ENCODE measurements at places on chromosomes 2 and 18.

- no peak for DNase-seq
Measured at GRCh38 chr2:12081481-12082210, 335.2 kb downstream of the LPIN1 start.

DNA sequence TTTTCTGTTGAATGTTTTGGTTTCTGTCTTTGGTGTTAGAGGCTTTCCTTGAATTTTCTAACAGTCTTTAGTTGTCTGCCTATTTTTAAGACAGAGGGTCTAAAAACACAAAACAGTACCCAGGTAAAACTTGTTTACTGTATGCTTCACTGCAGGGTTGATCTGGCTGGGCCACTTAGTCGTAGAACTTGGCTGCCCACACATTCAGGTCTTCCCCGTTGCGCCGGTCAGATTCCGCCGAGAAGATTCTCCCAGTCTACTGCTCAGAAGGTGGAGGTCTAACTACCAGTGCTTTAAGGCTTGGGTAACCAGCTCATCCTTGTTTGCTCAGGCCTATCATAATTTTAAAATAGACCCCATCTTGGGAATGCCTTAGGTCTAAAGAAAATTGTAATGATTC, 24.6 kb upstream of the DNAH6 start:
- no peak for DNase-seq

GRCh38 chr2:238128061-238128440, 10.4 kb upstream of the KLHL30 start:
- DNase-seq: no peak

DNA sequence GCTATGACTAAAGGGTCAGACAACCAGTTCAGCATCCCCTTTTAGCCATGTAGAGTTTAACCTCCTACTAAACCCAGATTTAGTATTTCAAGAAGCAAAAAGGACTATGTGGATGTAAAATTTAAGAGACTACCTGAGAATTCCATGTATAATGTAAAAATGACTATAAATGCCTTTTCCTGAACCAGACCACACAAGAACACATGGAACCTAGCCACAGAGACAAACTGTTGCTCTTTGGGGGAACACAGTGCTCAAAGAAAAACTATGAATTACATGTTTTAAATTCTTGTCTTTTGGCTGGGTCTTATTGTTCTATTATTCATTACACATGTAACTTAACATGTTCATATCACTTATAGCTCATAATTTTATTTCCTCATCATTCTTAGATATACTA, 192.8 kb downstream of the DNER start:
- DNase-seq: no peak

DNA sequence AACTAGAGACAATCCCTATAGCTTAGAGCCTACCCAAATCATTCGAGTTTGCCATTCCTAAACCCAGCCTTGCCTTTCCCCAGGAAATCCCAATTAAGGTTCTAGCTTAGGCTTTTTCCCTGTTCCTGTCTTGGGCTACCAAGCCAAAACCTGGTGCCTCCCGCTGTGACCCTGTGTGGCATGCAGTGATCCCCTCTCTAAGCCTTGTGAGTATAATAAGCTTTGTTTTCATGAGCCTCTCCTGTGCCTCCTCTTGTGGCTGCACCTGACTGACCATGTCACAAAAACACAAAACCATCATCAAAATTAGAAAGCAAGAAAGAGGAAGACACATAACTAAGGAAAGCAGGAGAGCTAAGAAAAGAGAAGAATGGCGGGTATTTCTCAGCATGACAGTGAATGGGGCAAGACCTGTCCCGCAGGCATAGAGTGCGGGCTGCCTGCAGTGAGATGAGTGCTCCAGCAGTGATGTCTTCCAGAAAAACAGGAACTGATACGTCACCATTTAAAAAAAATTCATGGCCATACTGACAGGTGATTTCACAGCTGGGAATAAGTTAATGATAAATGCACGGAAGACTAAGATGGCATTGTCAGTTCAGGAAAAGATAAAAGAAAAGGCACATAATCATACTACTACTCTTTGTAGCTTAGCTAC, 9.2 kb upstream of the PAIP2B start:
- DNase-seq: peak; percentile 25

- DNase-seq: no peak
Measured at GRCh38 chr2:156540706-156541105, 104.5 kb downstream of the GPD2 start.

GRCh38 chr2:196651387-196652094, 12.0 kb downstream of the CCDC150 start:
- DNase-seq: no peak

- no peak for DNase-seq
Measured at GRCh38 chr2:12835733-12836132, 119.0 kb downstream of the TRIB2 start.

DNA sequence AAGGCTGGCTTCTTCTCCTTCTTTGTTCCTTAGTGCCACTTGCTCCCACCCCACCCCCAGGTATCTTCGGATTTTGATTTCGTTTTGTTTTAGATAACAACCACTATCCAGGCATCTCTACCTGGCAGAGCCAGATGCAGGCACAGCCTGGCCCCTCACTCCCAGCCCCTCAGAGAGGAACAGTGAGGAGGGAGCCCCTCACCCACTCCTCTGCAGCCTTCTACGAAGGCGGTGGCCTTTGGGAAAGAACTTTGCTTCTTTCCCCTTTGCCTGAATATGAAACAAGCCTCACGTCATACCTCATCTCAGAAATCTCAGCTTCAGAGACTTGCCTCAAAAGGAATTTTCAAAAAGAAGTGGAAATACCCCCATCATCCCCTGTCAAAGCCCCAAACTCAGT, 6.3 kb upstream of the CYP26B1 start:
- no peak for DNase-seq

DNA sequence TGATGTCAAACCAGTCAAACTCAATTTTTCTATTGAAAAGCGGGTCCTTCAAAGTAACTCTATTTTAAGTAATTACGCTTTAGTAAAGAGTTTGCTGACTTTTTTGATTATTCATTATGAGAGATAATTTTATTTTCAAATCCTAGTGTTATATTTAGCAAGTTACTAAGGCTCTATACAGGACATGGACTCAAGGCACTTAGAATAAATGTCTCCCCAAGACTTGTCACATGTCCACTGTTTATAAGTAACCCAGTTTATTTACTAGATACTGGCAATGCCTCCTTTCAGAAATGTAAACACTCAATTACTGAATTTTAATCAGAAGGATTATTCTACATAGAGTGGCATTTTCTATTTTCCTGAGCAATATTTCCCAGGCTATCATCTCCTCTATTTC, 638.1 kb downstream of the ERBB4 start:
- no peak for DNase-seq

DNA sequence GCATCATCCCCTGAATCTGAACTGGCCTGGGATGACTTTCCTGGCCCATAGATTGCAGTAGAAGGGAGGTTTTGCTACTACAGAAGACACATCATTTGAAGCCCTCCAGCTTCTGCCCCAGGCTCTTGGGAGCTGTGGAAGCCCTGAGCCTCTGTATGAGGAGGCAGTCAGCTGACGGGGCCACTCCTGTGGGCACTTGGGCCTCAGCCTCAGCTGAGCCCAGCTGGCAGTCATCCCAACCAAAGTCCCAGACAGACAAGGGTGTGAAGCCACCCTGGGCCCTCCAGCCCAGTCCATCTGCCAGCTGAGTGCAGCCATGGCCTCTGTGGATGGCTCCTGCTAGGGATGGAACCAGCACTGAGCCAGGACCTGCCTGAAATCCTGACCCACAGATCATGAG, 502.3 kb upstream of the HS6ST1 start:
- DNase-seq: no peak

DNA sequence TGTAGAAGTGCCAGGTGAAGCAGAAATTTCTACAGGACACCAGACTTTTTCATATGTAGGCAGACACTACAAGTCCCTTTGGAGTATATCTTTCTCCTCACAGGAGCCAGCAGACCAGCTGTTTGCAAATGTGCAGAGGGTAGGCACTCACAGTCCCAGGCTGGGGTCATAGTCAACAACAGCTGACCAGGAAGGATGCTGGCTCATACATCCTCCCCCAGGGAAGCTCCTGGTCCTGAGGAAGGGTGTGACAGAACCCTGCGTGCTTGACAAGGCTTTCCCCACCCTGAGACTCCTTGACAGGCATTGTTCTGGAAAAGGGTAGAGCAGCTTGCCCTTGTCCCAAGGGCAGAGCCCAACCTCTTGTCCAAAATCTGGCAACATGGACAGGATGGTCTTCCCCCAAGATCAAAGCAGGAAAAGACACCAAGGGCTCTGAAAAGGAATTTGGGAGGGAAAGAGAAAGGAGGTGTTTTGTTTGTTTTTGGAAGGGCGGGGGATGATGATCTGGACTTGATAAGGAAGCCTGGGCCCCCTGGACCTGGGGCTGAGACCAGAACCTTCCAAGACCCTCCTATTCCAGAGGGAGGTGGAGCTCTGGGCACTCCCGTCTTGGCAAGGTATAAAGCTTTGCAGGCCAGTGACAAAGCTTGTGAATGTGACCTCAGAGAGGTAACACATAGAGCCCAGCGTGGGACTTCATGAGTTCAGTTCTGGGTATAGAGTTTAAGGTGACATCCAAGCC, 87.1 kb downstream of the GFPT1 start:
- no peak for DNase-seq

GRCh38 chr2:9760902-9761228, 82.4 kb upstream of the TAF1B start:
- no peak for DNase-seq

DNA sequence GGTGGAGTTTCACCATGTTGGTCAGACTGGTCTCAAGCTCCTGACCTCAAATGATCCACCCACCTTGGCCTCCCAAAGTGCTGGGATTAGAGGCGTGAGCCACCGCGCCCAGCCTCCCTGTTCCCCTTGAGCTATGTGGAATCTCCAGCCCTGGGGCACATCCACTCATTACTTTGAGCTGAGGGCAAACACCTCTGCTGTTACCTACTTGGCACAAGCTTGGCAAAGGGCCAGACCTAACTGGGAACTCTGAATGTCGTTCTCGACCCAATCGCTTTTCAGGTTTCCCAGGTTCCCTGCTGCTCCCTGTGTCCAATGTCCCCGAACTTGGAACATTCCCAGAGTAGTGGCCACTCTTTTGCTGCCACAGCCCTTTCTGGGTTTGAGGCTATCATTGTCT, 40.6 kb downstream of the CHST10 start:
- no peak for DNase-seq

GRCh38 chr2:46082531-46083485, 214.4 kb upstream of the EPAS1 start:
- no peak for DNase-seq

DNA sequence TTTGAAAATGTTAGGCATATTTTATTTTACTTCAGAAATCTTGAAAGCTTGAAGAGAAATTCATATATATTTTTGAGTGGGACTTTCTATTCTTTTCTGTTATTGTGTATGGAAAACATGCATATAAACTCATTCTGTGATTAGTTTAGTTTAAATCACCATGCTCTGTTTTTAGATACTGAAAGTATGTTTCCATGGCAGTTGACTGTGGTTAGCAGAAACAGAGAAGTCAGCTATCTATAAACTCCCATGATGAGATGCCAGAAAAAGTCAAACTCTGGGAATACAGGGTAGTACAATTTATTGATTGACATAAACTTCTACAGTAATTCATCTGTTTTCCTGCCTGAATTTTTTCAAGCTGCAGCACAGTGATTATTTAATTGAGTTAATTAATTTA, 905.3 kb upstream of the VRK2 start:
- no peak for DNase-seq

- DNase-seq: no peak
Measured at GRCh38 chr2:170101789-170102188, 76.2 kb upstream of the MYO3B start.

DNA sequence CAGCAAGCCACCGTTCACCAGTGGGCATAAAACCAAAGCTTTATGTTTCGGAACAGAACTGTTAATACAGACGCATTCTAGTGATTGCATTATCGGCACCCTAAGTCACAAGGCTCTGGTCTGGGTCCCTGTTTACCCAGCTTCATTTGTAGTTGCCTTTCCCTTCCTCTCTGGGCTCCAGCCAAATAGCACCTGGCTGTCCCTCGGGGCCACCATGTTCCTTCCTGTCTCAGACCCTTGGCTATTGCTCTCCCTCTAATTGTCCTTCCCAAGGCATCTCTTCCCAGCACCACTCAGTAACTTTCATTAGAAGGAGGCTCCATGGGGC, 75.3 kb downstream of the SDC1 start:
- DNase-seq: no peak

- no peak for DNase-seq
Measured at GRCh38 chr2:148184976-148185375, 164.1 kb downstream of the MBD5 start.

- DNase-seq: no peak
Measured at GRCh38 chr18:79932907-79933306, 18.5 kb downstream of the SLC66A2 start.

GRCh38 chr2:209471037-209471436, 47.2 kb downstream of the MAP2 start:
- peak; percentile 29 for DNase-seq

- no peak for DNase-seq
Measured at GRCh38 chr2:71465961-71466300, 12.6 kb downstream of the DYSF start.

DNA sequence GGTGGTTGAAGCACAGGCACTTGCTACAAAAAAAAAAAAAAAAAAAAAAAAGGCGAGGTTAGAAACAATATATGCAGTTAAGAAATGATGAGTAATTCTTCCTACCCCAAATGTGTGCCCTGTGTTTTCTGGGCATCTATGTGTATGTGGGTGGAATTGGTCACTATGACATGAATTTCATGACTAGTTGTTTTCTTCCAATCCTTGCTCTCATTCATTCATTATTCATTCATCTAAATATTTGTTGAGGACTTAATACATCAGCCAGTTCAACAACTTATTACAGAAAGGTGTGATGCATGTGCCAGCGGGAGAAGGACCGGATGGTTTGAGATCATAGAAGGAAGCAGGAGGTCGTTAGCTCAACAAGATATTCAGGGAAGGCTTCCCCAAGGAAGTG, 8.3 kb upstream of the EGR4 start:
- DNase-seq: no peak

DNA sequence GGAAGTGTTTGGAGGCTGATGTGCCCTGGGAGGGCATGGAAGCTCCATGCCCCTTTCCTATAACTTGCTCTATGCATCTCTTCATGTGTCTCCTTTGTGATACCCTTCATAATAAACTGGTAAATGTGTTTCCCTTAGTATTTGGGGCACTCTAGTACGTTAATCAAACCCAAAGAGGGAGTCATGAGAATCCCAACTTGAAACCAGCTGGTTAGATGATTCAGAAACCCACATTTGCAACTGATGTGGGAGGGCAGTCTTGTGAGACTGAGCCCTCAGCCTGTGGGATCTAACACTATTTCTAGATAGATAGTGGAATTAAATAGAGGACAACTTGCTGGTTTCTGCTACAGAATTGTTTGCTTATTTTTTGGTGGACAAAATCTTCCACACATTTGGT, 20.3 kb downstream of the ANKRD30B start:
- no peak for DNase-seq

Measured in kidney tubule cell (primary cell).